Activated naive CD4-positive, alpha-beta T cell treated with anti-CD3 and anti-CD28 coated beads, Interleukin-2, amount 10 ng/mL, durations not matched to agents 5 hours and 36 hours (primary cell): ENCODE measurements at places on chromosomes 1 and 21. TPM values are rescaled to one million over a fixed set of nuclear protein-coding genes. Genes with fewer than 3 reads are reported as not detected.

Gene KCNJ15
- total RNA-seq, result 0.34 TPM

Gene NCAM2
- not detected for total RNA-seq

Gene DIPK1A
- total RNA-seq, result 17.8 TPM

Gene PLXNA2
- total RNA-seq, result 0.43 TPM

Gene MYOM3
- not detected for total RNA-seq

Gene ADAR
- total RNA-seq, result 233 TPM

Gene C1orf115
- total RNA-seq, result 1.8 TPM

Gene SLC5A9
- not detected for total RNA-seq

Gene NGF
- total RNA-seq, result not detected

Gene TMPRSS2
- not detected for total RNA-seq

Gene TFF2
- total RNA-seq, result not detected

Gene STYXL2
- total RNA-seq, result not detected

Gene PRDM2
- total RNA-seq, result 61.7 TPM

Gene DHRS3
- 74.3 TPM for total RNA-seq

Gene NUF2
- total RNA-seq, result 43.2 TPM

Gene MARK1
- not detected for total RNA-seq

Gene C2CD4D
- 0.55 TPM for total RNA-seq

Gene CLCC1
- 15.3 TPM for total RNA-seq

Gene NBPF11
- total RNA-seq, result 13.4 TPM

Gene PRMT6
- total RNA-seq, result 15.4 TPM

Gene TRIM63
- not detected for total RNA-seq

Gene TMEM125
- total RNA-seq, result not detected

Gene RAB3GAP2
- total RNA-seq, result 47.5 TPM

Gene BCL2L15
- 3.7 TPM for total RNA-seq

Gene WNT2B
- total RNA-seq, result not detected

Gene KRTAP19-1
- total RNA-seq, result not detected
